Immature natural killer cell (primary cell): ENCODE measurements at places on chromosomes 16 and 17. TPM values are rescaled to one million over a fixed set of nuclear protein-coding genes. Genes with fewer than 3 reads are reported as not detected.

Gene HES7
- not detected for polyA plus RNA-seq

Gene HAP1
- not detected for polyA plus RNA-seq

DNA sequence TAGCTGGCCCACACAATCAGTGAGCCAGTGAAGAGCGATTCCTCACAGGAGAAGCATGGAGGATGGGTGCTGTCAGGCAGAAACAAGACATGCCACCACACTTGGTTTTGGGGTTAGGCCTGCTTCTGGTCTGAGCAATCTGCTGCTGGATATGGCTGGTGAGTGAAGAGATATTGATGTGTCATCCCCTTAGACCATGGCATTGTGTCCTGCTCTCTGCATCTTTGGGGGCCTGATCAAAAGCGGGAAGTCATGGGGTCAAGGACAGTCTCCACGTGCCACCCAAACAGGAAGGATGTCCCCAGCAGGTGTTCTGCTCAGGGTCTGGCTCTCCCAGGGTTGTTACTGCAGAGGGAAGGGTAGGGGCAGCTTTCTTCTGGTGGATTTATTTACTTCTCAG, 140.7 kb downstream of the PRKCB start:
- peak; percentile 6 for DNase-seq

GRCh38 chr16:89764711-89765201, 43.4 kb downstream of the ZNF276 start:
- DNase-seq: peak; percentile 65

GRCh38 chr16:57657228-57657627, 10.9 kb upstream of the ADGRG3 start:
- no peak for DNase-seq

GRCh38 chr16:11506741-11507305, 79.9 kb downstream of the LITAF start:
- no peak for DNase-seq

- no peak for DNase-seq
These were observed 96.6 kb downstream of the TBC1D16 start for GRCh38 chr17:79939094-79939435.

DNA sequence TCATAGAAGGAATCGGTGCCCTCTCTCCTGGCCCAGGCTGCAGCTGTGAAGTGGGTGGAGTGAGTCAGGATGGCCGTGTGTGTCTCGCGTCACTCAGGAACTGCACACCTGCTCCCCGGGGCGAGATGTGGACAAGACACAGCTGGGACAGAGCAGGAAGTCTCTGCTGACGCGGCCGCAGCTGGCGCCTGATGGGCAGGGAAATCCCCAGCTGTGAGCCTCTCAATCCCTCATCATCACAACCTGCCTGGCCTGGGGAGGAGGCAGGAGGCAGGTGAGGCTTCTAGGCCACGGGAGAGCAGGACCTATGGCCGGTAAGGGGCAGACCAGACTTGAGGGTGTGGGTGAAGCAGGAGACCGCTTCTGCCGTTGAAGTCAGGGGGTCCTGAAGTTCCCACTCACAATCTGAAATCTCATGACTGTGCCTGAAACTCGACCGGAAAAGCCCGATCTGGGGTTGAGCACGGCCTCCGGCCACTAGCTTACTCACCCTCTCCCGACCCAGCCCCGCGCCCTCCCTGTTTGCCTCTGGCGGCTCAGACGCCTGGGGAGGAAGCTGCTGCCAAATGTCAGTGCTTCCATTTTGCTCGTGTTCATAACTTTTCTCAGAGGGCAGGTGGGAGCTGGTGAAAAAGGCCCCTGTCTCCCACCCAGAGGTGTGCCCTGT, 1.1 kb upstream of the TRPV3 start:
- no peak for DNase-seq

GRCh38 chr16:89476811-89477261, 13.5 kb downstream of the ANKRD11 start:
- DNase-seq: no peak

Gene PRSS36
- polyA plus RNA-seq: 3.4 TPM

DNA sequence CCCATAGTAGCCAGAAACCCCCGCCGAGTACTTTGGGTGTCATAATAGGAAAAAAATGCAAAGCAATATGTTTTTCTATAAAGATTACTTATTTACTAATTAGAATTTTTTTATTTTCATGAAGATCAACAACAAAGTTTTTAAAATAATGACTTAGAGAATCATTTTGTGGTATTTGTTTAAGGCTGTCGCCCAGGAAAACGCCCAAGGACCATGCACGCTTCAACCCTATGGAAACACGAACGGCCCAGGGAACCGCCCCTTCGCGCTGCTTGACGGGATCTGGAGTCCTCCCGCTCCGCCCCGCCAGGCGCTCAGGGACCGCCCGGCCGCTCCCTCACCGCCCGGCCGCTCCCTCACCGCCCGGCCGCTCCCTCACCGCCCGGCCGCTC, 408 bp upstream of the KPNA2 start:
- no peak for DNase-seq

Gene HSD17B2
- polyA plus RNA-seq: not detected

- peak; percentile 68 for DNase-seq
These were observed at the start of the genes CCDC78 and HAGHL for GRCh38 chr16:726438-727290. TSS of gene CCDC78 (minus strand) at chr16:726443. CDS start at chr16:726367, 76 bp downstream. TSS of gene HAGHL (plus strand) at chr16:727106. CDS start at chr16:727510, 404 bp downstream.

DNA sequence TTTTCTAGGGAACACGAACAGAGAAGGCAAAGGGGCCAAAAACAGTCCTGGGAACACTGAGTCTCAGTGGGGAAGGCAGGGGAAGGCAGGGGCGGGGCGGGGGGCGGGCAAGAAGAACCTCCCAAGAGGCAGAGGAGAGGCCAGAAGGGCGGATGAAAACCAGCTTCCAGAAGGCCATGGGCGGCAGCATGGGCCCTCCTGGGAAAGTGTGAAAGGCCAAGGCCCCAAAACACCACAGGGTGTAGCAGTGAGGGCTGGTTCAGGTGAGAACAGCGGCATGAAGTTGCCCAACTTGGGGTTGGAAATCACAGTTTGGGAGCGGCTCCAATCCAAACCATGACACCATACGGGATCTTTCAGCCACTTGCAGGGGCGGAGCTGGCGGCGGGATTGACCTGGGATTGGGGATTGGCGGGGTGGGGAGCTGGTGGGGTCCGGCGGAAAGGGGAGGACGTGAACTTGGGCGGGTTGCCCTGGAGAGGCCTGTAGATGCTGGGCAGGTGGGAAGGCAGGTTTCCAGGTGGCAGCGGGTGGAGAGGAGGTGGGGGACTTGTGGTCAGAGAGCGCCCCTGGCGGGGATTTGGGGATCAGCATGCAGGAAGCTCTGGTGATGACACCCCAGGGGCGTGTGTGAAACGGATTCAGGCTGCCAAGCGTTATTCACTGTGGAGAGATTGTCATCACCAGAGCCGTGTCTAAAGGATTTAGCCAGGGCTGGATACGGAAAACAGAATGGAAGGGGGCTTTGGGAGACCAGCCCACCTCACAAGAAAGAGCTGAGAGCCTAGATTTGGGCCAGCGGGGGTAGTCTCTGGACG, 80.9 kb downstream of the ARHGAP23 start:
- peak; percentile 52 for DNase-seq

- DNase-seq: no peak
These were observed 19.9 kb downstream of the TEX14 start for GRCh38 chr17:58671969-58672368.

DNA sequence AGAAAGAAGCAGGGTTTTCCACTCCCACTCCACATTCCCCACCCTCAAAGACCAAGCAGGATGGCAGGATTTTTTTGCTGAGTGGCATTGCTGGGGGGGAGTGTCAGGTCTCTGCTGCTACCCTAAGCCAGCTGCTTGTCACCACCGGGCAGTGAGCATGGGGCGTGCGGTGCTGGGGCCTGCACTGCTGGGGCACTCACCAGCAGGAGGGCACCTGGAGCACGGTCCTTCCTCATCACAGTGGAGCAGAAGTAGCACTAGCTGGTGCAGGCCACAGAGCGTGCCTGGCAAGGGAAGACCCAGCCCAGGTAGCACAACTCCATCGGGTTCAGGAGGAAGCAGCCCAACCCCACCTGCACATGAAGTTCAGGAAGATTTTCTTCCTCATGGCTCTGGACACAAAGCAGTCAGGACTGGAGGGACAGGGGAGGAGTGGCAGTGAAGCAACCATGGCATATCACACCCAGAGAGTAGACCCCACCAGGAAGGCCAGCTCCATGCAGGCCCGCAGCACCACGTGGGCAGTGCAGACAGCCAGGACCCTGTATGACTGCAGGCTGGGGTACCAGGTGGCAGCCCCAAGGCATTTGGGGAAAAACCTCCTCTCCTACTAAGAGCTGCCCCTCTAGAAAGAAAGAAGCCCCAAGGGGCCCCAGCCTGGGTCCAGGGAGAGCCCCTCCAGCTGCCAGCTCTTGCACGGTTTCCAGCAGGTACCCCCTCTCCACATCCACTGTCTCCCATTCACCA, 16.7 kb upstream of the MYO18A start:
- no peak for DNase-seq

Gene WSCD1
- 0.11 TPM for polyA plus RNA-seq

- no peak for DNase-seq
These were observed 5.5 kb upstream of the ZG16B start for GRCh38 chr16:2824626-2825025.

- no peak for DNase-seq
These were observed 2.3 kb downstream of the DLG4 start for GRCh38 chr17:7217113-7217987.

Gene SDK2
- polyA plus RNA-seq: not detected

DNA sequence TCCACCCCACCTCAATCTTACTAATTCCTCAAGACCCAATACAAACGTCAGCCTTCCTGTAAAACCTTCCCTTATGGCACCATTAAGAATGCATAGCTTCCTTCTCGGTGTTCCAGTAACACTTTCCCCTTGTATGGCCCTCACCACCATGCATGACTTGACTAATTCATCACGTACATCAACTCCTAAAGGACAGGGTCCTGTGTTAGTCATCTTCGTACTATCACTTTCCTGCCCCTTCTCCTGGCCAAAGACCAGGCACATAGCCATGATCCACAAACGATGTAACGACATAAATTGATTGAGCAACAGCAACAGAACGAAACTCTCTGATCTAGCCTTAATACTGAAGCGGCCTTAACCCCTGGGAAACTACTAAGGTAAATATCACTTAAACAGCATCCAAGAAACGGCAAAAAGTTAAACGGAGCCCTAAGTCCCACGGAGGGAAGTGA, 612 bp downstream of the PSMD12 start:
- no peak for DNase-seq

DNA sequence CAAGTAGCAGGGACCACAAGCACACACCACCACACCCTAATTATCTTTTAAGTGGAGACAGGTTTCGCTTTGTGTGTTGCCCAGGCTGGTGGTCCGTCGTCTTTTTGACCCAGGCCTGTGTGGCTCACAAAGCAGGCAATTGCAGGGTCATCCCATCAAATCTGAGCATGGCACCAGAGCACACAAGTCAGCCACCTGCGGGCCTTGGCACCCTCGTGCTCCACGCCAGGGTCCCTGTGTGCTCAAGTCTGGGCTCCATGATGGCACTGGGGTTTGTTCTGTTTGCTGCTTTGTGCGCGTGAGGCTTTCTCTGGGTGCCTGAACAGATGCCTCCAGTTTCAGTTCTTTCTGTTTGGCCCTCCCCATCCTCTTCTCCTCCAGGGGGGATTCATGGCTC, 2.4 kb upstream of the CAPN15 start:
- no peak for DNase-seq

Gene LDHD
- polyA plus RNA-seq: 0.10 TPM

Gene C16orf92
- not detected for polyA plus RNA-seq

Gene CACNG4
- not detected for polyA plus RNA-seq

DNA sequence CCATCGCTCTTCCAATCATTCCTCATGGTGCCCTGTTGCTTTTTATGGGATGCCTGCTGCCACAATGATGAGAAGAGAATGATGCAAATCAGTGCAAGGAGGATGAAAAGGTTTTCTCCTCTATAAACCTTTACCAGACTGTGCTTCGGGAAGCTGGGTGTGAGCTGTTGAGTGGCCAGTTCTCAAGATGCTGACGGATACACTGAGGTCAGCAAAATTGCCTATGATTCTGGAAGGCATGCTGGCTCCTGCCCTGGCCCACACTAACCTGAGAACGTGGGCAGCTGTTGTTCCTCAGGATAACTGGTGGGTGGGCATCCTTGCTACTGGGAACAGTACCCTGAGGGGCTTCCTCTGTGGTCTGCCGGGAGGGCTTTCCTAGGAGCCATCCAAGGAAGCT, 795 bp upstream of the PIRT start:
- no peak for DNase-seq

- no peak for DNase-seq
These were observed 51.1 kb upstream of the SOX9 start for GRCh38 chr17:72069586-72070202.

DNA sequence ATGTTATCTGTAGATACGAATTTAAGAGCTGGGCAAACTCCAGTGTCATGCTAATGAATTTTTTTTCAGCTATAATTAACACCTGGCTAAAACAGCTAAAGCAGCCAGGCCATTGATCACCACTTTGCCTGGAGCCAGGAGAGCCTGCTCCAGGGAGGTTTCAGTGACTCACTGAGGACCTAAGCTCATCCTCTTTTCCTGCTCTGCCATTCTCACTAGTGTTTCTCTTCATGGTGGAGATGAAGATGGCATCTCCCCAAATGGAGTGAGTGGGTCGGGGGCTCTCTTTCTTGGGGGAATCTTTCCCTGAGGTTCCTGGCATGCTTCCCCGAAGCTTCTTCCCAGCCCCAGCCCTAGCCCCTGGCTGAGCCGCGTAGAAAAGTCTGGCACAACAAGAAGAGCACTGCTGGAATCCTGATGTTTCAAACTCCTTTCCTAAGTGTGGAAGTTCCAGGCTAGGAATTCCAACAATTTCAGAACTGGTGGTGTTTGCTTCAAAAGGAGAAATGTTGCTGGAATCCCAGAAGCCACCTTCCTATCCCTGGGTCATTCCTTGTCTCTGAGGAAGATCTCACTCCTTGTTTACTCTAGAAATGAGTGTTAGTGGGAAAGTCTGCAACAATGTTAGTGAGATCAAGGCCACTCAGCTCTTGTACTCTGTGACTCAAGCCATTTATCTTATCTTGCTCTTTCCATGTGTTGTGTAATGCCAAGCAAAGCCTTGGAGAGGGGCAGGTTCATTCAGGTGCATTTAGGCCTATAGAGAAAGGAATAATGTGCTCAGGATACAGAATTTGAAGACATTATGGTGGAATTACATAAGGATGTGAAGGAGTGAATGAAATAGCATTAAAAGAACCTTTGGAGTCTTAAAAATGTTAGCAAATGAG, 26.0 kb upstream of the B4GALNT2 start:
- no peak for DNase-seq

- DNase-seq: no peak
These were observed 1447.4 kb upstream of the GOT2 start for GRCh38 chr16:60181536-60181935.

- DNase-seq: no peak
These were observed 7.1 kb upstream of the ASGR1 start for GRCh38 chr17:7186241-7186640.

Gene CDH1
- 0.91 TPM for polyA plus RNA-seq

GRCh38 chr17:4591529-4591928, 7.2 kb downstream of the SMTNL2 start:
- no peak for DNase-seq

Gene KRTAP9-4
- polyA plus RNA-seq: not detected

GRCh38 chr17:78839762-78840529, 668 bp downstream of the USP36 start:
- peak; percentile 73 for DNase-seq

GRCh38 chr17:65446043-65446442, 115.4 kb downstream of the AXIN2 start:
- no peak for DNase-seq
